ENCODE measurements at places on chromosomes 1 and 21.

GRCh38 chr1:171421413-171422020, 63.8 kb upstream of the PRRC2C start:
- DNase-seq: no peak

GRCh38 chr1:157844089-157844830, 2.7 kb upstream of the CD5L start:
- no peak for DNase-seq

DNA sequence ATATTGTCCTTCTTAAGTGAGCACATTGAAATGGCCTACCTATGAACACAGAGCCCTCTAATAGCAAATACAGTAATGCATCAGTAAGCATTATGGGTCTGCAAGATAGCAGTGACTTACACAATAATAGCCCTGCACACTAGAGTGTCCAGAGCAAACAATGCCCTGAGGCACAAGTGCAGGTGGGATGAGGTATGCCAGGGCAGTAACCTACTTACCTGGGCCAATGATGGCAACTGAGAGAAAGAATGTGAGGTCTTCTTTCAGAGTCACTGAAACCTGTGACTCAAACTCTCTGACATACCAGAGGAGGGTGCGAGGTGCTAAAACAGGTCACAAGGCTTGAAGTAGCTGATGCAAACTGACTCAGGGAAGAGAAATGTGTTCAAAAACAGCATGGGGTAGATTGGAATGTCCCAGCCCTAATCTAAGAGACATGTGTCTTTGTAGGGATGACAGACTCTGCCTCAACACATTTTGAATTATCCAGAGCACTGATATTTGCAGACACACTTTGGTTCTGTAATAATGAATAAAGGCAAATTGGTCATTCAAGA, 168.5 kb upstream of the RUNX1 start:
- no peak for DNase-seq

- DNase-seq: no peak
Measured at GRCh38 chr1:240093120-240093961, 1.7 kb downstream of the FMN2 start.

- peak; percentile 53 for DNase-seq
Measured at GRCh38 chr1:212070720-212071302, 35.3 kb downstream of the DTL start.

- no peak for DNase-seq
Measured at GRCh38 chr1:182164273-182164672, 102.8 kb upstream of the ZNF648 start.

GRCh38 chr1:26169669-26170471, at the start of gene ZNF593:
TSS of gene ZNF593 (plus strand) at chr1:26169908. CDS start at chr1:26169984, 76 bp downstream.
- peak; percentile 89 for DNase-seq

DNA sequence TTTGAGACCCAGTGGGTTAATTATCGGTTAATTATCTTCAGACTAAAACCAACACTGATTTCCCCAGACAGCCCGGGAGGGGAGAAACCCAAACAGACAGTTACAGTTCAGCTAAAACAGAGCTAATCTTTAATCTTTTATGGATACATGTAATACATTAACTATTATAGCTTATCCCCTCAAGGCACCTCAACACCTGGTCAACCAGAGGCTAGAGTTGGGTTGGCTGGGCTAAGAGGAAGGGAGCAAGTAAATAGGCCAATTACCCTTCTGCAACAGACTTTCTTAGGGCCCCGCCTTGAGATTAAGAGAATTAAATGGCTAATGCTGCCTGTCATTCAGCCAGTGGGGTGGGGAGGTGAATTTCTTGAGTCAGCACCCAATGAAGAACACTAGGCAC, 6.6 kb upstream of the MED18 start:
- no peak for DNase-seq

DNA sequence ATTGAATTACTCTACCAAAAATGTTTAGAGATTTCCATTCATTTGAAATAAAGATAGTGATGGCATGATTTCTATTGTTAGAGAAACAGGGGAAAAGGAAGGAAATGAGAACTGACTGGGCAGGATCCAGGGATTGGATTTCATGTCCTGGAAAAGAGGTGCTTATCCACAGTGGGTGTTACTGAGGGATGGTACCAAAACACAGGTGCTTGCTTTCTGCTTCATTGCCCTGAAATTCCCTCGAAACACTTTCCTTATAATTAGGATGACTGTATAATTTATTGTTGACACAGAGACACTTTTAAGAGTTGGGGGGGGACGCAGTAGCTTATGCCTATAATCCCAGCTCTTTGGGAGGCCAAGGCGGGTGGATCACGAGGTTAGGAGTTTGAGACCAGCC, 185.0 kb upstream of the KCNK2 start:
- no peak for DNase-seq

DNA sequence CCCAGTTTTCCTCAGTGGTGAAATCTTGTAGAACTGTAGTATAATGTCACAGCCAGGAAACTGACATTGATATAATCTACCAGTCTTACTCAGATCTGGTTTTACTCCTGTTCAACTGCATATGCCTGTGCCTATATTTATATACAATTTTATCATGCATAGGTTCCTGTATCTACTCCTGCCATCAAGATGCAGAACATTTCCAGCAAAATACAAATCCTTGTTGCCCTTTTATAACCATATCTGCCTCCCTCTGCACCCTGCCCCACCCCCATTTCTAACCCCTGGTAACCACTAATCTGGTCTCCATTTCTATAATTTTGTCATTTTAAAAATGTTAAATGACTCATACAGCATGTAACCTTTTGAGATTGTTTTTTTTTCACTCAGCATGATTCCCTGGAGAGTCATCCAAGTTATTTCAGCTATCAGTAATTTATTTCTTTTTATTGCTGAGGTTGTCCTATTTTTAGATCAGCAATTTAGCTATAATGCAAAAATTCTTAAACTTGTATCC, 8.1 kb downstream of the UTP25 start:
- DNase-seq: no peak

DNA sequence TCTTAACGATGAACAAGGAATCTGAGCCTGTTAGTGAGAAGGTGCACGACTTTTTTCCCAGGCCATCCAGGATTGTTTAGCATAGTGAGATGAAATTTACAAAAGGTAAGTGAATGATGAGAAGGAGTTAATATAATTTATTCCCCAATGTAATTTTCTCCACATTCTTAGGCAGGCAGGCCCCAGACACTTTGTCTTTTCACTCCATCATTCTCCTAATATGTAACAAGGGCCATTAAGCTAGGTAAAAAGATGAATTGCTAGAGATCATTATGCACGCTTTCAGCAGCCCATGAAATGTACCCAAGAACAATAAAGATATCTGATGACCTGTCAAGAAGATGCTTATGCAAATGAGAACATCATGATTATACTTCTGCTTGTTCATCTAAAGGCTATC, 24.1 kb downstream of the NIBAN1 start:
- DNase-seq: no peak

GRCh38 chr1:172897738-172898137, 153.0 kb downstream of the TNFSF18 start:
- DNase-seq: no peak

DNA sequence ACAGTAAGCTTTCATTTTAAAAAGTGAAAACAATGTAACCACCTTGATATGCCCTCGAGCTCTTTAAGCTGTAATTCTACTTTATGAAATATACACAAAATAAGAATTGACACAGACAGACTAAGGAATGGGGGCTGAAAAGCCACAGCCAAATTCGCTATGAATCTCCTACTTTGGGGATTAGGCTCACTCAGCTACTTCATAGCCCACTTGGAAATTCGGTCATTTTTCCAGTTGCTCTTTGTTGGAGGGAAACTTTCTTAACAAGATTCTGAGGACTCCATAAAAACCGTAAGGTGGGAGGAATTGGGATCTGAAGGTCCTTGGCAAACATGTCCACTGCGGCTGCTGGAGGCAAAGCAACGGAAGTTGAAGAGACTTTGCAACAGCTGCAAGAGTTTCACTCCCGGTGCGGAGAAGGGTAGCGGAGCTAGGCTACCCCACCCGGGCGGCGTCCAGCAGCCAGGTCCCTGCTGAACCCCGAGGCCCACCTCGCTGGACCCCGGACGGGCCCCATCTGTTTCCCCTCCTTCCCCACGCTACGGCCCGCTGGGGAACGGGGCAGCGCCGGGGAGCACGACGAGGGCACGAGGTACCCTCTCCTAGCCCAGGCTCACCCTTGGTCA, 634 bp downstream of the MYCBP start:
- DNase-seq: no peak

GRCh38 chr1:240188139-240188538, 96.5 kb downstream of the FMN2 start:
- DNase-seq: no peak

- no peak for DNase-seq
Measured at GRCh38 chr1:215474940-215475339, 92.2 kb upstream of the KCTD3 start.

- no peak for DNase-seq
Measured at GRCh38 chr1:33626801-33627200, 154.4 kb downstream of the ZSCAN20 start.

GRCh38 chr1:55039342-55040082, at the start of gene PCSK9:
TSS of gene PCSK9 (plus strand) at chr1:55039548. CDS start at chr1:55039838, 290 bp downstream.
- DNase-seq: no peak

- DNase-seq: no peak
Measured at GRCh38 chr1:88514544-88515060, 169.5 kb upstream of the PKN2 start.

- no peak for DNase-seq
Measured at GRCh38 chr1:236677641-236678235, 8.6 kb upstream of the ACTN2 start.

DNA sequence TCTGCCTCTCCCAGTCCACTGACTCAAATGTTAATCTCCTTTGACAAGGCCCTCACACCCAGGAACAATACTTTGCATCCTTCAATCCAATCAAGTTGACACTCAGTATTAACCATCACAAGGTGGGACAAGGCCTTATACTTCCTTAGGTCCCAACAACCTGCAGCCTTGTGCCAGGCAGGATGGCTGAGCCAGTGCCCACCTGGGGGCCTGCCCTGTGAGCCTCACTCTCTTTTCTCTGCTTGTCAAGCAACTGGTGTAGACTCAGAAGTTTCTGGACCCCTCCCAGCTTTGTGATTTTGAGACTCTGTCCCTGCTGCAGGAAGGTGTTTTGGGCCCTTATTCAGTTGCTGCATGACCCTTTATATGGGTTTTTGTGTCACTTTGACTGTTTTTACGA, 310.0 kb upstream of the C1orf174 start:
- DNase-seq: no peak

DNA sequence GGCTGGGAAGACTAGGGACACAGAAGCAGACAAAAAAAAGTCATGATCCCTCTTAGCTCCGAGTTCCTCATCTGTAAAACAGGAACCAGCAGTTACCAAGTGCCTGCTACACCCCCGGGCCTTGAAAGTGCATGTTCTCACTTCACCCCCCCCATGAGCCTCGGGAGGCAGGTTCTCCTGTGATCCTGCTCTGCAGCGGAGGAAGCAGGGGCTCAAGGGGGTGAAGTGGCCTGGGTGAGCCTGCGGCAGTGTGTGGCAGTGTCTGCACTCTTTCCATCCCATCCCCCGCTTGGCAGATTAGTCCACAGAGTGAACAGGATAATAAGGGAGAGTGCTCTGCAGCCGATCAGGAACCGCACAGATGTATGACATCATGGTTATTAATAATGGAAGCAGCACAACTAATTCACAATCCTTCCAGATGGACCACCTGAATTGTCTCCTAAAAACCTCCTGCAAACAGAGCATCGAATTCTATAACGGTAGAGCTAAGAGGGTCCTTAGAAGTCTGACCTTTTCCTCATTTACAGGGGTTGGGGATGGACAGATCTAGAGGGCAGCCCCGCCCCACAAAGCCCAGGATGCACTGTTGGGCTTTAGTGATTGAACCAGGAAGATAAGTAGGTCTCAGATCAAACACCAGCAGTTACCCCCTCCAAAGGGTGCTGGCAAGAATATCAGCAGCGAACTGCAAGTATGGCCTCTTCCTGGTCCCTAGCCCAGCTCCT, 174.1 kb upstream of the EDN2 start:
- DNase-seq: no peak

DNA sequence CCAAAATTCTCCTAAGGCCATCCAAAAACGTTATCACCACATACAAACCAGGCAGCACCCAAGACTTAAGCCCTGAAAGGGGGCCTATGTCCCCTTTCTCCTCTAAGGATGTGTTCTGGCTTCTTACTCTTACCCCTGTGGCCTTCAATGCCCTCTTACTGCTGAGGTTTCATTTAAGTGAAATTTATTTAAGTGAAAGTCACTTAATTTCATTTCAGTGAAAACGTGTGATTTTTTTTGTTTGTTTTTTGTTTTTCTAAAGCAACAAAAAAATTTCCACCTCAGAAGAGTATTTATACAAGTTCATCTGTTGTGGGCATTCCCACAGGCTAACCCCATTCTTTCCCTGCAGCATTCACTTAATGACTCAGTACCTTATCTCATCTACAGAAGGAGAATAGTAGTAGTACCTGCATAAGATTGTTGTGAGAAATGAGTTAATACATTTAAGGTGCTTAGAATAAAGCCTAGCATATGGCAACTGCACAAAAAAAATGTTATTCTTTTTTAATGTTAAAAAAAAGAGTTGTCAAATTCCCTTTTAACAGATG, 220.6 kb downstream of the CHRM3 start:
- DNase-seq: no peak

DNA sequence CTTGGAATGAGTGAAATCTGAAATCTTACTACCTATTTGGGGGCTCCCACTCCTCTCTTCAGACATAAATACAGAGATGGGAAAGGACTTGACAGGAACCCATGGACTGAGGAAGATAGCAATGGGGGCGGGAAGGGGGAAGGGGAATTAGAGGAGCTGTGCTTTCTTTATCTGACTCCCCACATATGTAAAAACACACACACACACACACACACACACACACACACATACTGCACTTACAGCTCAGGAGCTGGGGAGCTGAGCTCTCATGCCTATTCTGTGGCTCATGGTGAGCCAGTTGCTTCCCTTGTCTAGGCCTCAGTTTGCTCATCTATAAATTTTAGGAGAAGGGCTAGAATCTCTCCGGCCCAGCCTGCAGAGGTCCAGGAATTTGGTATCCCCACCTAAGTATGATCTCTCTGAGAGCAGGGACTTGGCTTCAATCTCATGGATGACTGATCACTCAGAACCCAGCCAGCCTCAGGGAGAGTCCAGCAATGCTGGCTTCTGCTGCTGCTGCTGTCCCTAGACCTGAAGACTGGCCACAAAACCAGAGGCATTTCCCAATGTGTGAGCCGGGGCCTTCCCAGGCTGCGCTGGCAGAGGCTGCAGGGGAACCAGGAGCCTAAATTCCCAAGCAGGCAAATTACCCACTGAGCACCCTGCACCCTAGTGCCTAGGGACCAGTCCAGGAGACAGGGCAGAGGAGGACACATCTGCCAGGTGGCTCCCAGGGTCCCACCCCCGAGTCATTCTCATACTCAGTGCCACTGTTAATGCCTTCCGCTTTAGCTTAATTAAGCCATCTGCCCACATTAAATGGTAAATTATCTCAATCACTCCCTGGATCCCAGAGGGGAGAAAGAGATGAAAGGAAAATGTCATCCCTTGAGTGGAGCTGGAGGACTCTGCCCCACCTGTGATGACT, 57.5 kb upstream of the RBM15 start:
- no peak for DNase-seq

All from COLO829 (cell line).